ENCODE measurements at places on chromosomes 2 and 18. TPM values are rescaled to one million over a fixed set of nuclear protein-coding genes. Genes with fewer than 3 reads are reported as not detected.

ATG9A gene
- total RNA-seq = 59.0 TPM

CTNNA2 gene
- total RNA-seq = not detected

NPHP1 gene
- 2.2 TPM for total RNA-seq

TAF4B gene
- total RNA-seq = 4.9 TPM

Data from mesenteric fat pad (tissue), 1 donor.